ENCODE measurements at places on chromosomes 13 and 19. TPM values are rescaled to one million over a fixed set of nuclear protein-coding genes. Genes with fewer than 3 reads are reported as not detected.
A peak's percentile ranks its signal among the peaks of the same experiment; 100 is the strongest.

DNA sequence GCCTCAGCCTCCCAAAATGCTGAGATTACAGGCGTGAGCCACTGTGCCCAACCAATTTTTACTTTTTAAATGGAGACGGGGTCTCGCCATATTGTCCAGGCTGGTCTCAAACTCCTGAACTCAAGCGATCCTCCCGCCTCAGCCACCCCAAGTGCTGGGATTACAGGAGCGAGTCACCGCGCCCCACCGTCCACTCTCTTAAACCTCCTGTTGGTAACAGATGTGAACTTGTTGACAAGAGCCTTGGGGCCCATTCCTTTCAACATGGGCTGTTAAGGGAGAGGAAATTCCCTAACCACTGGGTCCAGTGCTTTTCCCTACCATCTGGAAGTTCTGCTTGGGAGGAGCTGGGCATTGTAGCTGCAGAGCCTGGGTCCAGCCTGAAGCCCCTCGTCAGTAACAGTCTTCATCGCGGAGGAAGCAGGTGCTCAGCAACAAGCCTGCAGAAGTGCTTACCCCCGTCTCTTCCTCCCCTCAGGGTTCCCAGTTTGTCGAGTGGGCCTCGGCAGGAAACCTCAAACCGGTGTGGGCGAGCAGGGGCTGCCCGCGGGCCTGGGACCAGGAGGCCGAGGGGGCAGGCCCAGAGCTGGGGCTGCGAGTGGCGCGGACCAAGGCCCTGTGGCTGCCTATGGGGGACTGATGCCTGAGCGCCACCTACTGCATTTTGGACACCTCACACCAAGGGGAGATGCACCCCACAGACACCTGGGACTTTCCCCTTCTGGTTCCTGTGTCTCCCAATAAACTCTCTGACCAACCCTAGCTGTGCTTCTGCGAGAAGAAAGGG lies 4.0 kb upstream of the FLT3LG start:
- H3K4me3 ChIP-seq, result no peak overlapping the region
- H3K4me1 ChIP-seq, result peaks cover 6% of the 10 kb centered on the region
- no peak for DNase-seq
- no peaks in the 10 kb centered on the region for H3K27me3 ChIP-seq
- H3K27ac ChIP-seq, result no peak overlapping the region
- H3K36me3 ChIP-seq, result peaks cover 7% of the 10 kb centered on the region

- no peaks in the 10 kb centered on the region for H3K36me3 ChIP-seq
- H3K4me3 ChIP-seq, result no peak overlapping the region
- no peaks in the 10 kb centered on the region for H3K4me1 ChIP-seq
- H3K27ac ChIP-seq, result no peak overlapping the region
- H3K27me3 ChIP-seq, result no peaks in the 10 kb centered on the region
- peak; percentile 12 for DNase-seq
Measured at GRCh38 chr13:109131698-109132257, 502.4 kb downstream of the MYO16 start.

GRCh38 chr19:28296506-28296905 lies 916.4 kb downstream of the UQCRFS1 start:
- H3K27me3 ChIP-seq, result no peaks in the 10 kb centered on the region
- H3K4me3 ChIP-seq, result no peak overlapping the region
- no peaks in the 10 kb centered on the region for H3K36me3 ChIP-seq
- H3K4me1 ChIP-seq, result no peaks in the 10 kb centered on the region

TYROBP gene
- 19.2 TPM for total RNA-seq

LRP3 gene
- total RNA-seq, result 23.3 TPM

DNA sequence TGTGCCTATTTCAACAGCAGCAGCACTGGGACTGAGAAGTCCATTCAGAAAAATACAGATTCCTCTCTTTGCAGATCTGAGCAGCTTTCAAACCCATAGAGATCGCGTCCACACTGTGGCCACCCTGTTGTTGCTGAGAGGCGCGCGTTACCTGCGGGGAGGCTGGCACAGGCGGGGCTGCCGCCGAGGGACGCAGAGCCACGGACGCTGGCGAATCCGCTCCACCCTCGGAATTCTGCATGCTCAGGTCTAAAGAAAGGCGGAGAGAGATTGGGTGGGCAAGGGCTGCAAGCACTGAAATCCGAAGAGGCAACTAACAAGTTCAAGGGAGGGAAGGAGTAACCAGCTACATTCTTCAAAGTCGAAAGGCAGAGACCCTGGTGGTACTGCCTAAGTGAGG lies 63.0 kb downstream of the RFX2 start:
- DNase-seq, result no peak
- peaks cover 4% of the 10 kb centered on the region for H3K4me1 ChIP-seq
- H3K27me3 ChIP-seq, result no peaks in the 10 kb centered on the region
- H3K4me3 ChIP-seq, result no peak overlapping the region

GRCh38 chr19:12145348-12145747 lies 5.2 kb upstream of the ZNF20 start:
- peaks cover 11% of the 10 kb centered on the region for H3K4me1 ChIP-seq
- H3K27ac ChIP-seq, result no peak overlapping the region
- DNase-seq, result no peak
- H3K27me3 ChIP-seq, result no peaks in the 10 kb centered on the region

TSHZ3 gene
- 1.3 TPM for total RNA-seq

GRCh38 chr19:14949876-14950275 lies 8.6 kb downstream of the OR7C2 start:
- no peak overlapping the region for H3K4me3 ChIP-seq
- no peak for DNase-seq
- no peaks in the 10 kb centered on the region for H3K27me3 ChIP-seq
- H3K4me1 ChIP-seq, result no peaks in the 10 kb centered on the region
- no peak overlapping the region for H3K27ac ChIP-seq

DNA sequence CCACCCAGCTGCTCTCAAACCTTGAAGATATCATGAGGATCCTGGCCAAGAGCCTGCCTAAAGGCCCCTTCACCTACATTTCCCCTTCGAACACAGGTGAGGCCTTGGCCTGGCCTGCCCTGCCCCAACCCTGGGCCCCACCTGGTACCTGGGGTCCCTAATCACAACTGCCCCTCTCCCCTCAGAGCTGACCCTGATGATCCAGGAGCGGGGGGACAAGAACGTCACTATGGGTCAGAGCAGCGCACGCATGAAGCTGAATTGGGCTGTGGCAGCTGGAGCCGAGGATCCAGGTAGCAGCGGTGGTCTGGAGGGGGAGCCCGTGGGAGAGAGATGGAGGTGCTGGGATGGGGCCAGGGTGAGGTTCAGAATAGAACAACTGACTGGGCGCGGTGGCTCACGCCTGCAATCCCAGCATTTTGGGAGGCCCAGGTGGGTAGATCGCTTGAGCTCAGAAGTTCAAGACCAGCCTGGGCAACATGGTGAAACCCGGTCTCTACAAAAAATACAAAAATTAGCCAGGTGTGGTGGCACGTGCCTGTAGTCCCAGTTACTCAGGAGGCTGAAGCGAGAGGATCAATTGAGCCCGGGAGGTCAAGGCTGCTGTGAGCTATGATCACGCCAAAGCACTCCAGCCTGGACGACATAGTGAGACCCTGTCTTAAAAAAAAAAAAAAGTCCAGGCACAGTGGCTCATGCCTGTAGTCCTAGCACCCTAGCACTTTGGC lies 17.5 kb downstream of the DDX39A start:
- no peak overlapping the region for H3K27ac ChIP-seq
- H3K4me1 ChIP-seq, result peaks cover 10% of the 10 kb centered on the region
- peaks cover 5% of the 10 kb centered on the region for H3K36me3 ChIP-seq
- DNase-seq, result no peak

Measured in body of pancreas (tissue), 4 donors.